SK-N-SH (cell line): ENCODE measurements at places on chromosomes 5 and 9. TPM values are rescaled to one million over a fixed set of nuclear protein-coding genes. Genes with fewer than 3 reads are reported as not detected.

EGFL7 gene
- 39.8 and 43.0 TPM in 2 replicates for polyA plus RNA-seq

ISL1 gene
- 15.2 and 15.5 TPM in 2 replicates for polyA plus RNA-seq

FCN1 gene
- not detected in 2 replicates for polyA plus RNA-seq

LARP1 gene
- polyA plus RNA-seq: 38.5 and 57.4 TPM in 2 replicates

ANXA1 gene
- 443 and 608 TPM in 2 replicates for polyA plus RNA-seq

HAPLN1 gene
- polyA plus RNA-seq: 0.30 and 0.39 TPM in 2 replicates

CACNA1B gene
- polyA plus RNA-seq: 0.03 and 0.05 TPM in 2 replicates

SPOCK1 gene
- polyA plus RNA-seq: 9.1 and 11.3 TPM in 2 replicates
